ENCODE measurements at places on chromosomes 3 and 15.
A peak's percentile ranks its signal among the peaks of the same experiment; 100 is the strongest.

GRCh38 chr15:85955501-85956391 is 123.9 kb upstream of the AGBL1 start:
- no peak overlapping the region for H3K4me3 ChIP-seq
- peaks cover 66% of the 10 kb centered on the region for H3K27me3 ChIP-seq
- H3K36me3 ChIP-seq, result no peaks in the 10 kb centered on the region
- H3K27ac ChIP-seq, result no peak overlapping the region

- H3K27ac ChIP-seq, result no peak overlapping the region
- no peak overlapping the region for H3K4me3 ChIP-seq
- no peaks in the 10 kb centered on the region for H3K27me3 ChIP-seq
- no peak for DNase-seq
- no peaks in the 10 kb centered on the region for H3K36me3 ChIP-seq
Observed at GRCh38 chr3:177764377-177764912, 567.2 kb upstream of the TBL1XR1 start.

DNA sequence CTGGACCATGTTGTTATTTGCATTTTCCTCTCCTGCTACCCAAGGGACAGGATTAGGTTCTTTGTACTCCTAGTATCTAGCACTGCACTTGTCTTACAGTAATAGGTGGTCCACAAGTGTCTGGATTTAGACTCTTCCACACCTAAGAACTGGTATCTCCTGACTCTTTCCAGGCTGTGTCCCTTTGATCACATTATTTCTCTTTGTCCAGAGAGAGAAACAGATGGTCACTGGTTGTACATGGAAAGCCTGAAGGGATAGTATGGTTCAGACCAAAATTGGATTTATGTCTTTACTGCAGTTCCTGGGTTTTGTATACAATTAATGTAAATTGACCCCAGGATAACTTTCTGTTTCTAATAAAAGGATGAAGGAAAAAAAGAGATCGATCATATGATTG is 64.0 kb downstream of the PDE8A start:
- peaks cover 5% of the 10 kb centered on the region for H3K36me3 ChIP-seq
- no peak for DNase-seq
- H3K4me3 ChIP-seq, result no peak overlapping the region
- H3K4me1 ChIP-seq, result peaks cover 26% of the 10 kb centered on the region
- H3K27ac ChIP-seq, result no peak overlapping the region

DNA sequence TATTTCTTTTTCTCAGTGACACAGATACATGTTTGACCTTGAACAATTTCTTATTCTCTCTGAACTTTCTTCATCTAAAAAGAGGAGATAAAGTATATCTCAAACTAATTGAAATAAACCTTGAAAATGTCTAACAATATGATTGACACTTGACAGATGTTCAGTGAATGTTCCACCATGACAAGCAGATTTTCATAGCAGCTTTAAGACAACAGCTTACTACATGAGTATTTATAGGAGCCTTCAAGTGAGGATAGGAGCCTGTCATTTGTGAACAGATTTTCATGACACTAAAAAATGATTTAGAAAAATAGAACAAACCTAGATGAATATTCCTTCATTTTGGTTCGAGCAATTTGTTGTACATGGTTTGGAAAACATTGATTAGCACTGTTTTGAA is 13.3 kb downstream of the SYN2 start:
- H3K27ac ChIP-seq, result no peak overlapping the region
- no peak overlapping the region for H3K4me3 ChIP-seq
- no peaks in the 10 kb centered on the region for H3K4me1 ChIP-seq
- no peaks in the 10 kb centered on the region for H3K27me3 ChIP-seq

- H3K27me3 ChIP-seq, result peaks cover 8% of the 10 kb centered on the region
- no peak overlapping the region for H3K4me3 ChIP-seq
- H3K27ac ChIP-seq, result no peak overlapping the region
- H3K36me3 ChIP-seq, result no peaks in the 10 kb centered on the region
- peak; percentile 99 for DNase-seq
Observed at GRCh38 chr3:193805448-193805847, 212.4 kb downstream of the OPA1 start.

GRCh38 chr15:74340150-74340549 is 27.3 kb downstream of the CYP11A1 start:
- DNase-seq, result peak; percentile 44
- H3K27ac ChIP-seq, result no peak overlapping the region
- H3K36me3 ChIP-seq, result no peaks in the 10 kb centered on the region
- peaks cover 20% of the 10 kb centered on the region for H3K4me1 ChIP-seq
- H3K27me3 ChIP-seq, result peaks cover 10% of the 10 kb centered on the region
- H3K4me3 ChIP-seq, result no peak overlapping the region

Data from Calu3 (cell line).